GDM1 (cell line): ENCODE measurements at places on chromosomes 6 and 20.
A peak's percentile ranks its signal among the peaks of the same experiment; 100 is the strongest.

DNA sequence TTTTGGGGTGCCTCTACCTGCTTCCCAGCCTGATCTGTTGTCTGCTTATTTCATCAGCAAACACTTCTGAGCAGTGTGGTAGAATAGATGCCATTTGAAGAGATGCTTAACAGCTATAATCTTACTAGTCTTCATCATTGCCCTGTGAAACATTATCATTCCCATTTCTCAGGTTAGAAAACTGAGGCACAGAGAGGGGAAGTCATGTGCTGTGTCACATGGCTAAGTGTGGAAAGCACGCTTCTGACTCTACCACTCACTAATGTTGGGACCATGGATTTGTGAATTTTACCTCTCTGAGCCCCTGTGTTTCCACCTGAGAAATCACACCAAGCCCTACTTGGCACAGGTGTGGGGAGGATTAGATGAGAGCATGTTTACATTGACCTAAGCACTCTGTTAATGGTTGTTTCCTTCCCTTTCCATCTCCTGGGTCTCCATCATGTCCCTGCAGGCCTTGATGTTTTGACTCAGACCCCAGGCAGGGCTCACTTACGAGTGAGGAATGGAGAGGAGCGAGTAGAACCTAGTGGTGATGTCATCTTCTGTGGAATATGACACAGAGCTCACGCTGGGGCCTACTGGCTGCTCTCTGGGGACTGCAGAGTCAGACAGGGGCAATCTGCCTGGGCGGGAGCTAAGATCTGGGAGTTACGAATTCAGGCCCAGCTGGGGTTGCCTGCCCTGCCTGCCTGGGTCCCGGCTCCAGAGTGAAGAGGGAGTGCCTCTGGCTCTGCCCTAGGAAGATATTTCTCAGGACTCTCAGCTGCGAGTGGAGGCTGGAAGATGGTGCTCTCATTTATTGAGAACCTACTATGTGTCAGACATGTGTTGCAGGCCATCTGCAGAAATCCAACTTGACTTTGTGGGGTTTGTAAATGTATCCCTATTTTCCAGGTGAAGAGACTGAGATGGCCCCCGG, 64.3 kb downstream of the CDH22 start:
- no peak for DNase-seq

GRCh38 chr20:55200317-55200716, 724.9 kb downstream of the DOK5 start:
- no peak for DNase-seq

GRCh38 chr6:189676-190075, 102.6 kb upstream of the DUSP22 start:
- DNase-seq: no peak

GRCh38 chr6:87671555-87672029, 30.4 kb downstream of the AKIRIN2 start:
- DNase-seq: no peak

DNA sequence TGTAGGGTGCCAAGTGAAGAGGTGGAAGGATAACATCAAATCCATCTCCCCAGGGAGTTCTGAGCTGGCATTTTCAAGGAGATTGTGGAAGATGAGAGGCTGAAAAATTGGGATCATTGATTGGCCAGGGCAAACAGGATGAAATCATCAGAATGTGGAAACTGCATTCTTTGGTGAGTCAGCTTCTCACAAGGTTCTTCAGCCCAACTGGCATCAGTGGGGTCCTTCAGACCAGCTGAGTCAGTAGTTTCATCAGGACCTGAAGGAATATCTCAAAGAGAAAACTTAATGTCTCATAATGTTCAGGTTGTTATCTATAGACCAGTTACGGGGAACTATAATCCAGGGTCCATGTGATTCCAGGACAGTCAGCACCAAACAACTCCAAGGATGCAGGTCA, 195.8 kb downstream of the HAO1 start:
- DNase-seq: no peak

DNA sequence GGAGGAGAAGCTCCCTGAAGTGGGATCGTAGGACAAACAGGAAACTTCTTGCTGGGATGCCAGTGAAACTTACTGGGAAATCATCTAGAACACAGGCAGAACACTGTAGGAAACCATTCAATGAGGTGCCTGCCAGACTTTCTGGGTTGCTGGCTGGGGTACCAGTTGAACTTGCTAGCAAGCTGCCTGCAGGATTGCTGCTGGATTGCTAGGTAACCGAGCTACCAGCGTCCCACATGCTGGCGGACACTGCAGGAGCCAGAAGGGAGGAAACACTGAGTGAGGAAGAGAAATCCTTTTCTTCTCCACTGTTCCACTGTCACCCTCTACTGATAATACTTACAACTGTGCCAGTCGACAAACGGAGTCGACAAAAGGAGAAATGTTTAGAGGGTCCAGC, 91.3 kb upstream of the SLC35B3 start:
- DNase-seq: no peak

DNA sequence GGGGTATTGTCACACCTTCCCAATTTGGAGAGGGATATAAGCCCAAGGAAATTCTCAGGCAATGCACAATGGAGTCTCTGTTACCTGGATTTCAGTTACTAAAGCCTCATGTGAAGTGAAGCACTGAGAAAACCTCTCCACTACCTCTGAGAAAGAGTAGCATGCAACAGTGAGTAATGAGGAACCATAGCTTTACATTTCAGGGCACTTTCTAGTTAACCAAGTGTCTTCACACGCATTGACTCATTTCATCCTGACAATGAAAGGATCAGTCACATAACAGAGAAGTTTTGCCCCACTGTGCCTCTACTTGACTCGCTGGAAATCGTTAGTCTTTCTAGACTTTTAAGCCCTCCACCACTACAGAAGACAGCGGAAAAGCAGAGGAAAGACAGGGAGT, 86.2 kb upstream of the ARID1B start:
- DNase-seq: no peak

- no peak for DNase-seq
Measured at GRCh38 chr20:59604741-59605600, 631 bp downstream of the PHACTR3 start.

GRCh38 chr20:19462491-19462890, 250.0 kb downstream of the SLC24A3 start:
- no peak for DNase-seq

DNA sequence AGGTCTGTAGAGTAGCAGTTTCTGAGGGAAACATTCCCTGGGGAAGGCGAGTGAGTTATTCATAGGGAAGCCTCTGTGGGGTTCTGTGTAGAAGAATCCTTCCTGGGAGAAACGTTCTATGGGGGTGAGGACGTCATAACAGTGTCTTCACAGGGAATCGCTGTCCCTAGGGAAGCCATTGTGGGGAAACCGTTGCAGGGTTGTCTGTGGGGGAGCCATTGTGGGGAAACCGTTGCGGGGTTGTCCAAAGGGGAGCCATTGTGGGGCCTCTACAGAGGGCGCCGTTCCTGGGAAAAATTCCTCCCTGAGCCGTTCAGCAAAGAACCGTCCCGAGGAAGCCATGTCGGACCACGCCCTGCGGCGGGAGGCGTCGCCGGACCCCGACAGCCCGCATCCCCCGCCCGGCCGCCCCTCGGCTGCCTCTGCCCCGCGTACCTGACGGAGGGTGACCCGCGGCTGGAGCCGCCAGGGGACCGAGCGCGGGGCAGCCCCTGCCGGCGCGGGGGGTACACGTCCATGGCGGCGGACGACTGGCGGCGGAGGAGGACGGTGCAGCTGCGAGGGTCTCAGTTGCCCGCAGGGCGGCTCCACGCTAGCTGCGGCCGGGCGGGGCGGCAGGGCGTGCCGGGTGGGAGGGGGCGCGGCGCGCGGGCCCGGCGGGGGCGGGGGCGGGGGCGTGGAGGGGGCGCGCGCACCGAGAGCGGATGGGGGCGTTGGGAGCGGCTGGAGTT, at the start of gene DNAAF9:
DNAAF9 (minus strand) TSS at position 630 of the 731 bp plus-strand sequence; CDS start at position 518, 112 bp downstream.
- DNase-seq: peak; percentile 58

GRCh38 chr20:50435397-50436051, 74.7 kb upstream of the PTPN1 start:
- no peak for DNase-seq

DNA sequence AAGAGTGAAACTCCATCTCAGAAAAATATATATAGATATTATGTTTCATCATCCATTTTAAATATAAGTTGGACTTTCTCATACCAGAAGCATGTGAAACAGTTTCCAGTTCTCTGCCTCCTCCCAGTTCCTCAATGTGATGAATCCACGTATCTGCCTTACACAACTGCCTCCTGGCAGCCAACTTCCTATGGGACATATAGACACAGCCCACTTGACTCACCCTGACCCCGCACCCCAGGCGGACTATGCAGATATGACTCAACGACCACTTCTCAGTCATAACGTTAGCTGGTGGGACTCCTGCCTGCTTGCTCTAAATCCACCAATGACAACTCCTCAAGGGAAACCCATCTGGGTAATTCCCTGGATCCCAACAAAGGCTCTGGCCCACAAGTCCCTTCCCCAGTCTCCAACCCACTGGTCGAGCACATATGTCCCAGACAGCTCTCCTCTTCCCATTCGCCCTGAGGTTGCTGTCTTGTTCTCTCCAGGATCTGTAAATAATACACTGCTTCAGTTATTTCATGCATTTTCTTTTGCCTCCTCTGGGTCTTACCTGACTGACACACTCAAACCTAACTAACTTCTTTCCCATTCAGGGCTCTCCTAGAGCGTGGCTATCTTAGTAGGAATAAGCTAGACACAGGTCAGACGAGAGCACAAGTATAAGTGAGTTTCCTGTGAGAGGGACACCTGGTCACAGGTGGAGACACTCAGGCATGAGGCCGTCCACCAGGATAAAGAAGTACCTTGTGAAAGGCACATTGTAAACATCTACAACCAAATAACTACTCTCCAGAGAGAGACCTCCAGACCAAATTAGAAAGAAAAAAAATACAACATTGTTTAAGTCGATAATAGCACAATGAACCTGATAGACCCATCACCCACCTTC, 548.5 kb downstream of the CD83 start:
- peak; percentile 44 for DNase-seq

DNA sequence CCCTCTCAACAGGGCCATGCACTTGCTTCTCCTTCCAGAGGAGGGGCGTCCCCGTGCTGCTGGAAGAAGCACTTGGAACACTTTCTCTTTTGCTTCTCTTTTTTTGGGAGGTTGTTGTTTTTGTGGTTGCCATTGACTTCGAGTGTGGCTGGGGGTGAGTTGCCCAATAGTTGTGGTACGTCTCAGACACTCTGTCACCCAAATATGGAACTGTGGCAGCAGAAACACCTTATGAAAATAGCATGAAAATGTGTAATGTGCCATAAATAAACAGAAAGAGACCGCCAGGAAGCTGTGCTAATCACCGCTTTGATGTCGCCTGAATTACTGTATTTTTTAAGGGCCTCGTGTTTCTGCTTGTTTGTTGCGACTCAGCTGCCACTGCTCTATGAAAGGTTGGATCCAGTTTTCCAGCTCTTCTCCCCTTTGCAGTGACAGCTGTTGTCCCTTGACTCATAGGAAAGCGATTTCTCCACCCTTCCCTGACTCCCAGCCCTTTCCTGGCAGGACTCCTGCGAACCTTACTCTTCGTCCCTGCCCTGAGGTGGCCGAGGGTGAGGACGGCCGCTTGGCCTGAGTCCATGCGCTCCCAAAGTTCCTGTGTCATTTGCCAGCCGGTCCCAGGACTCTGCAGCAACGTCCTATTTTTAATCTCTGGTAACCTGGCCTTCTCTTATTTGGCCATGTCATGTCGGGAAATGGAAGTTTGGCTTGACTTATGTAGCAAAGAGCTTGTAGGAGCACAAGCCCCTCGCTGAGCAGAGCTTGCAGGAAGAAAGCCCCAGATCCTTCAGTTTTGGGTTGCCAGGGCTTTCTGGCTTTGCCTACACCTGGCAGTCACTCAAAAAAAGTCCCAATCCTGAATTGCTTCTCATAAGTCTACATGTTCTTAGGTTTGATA, 694.6 kb downstream of the QKI start:
- DNase-seq: peak; percentile 53

DNA sequence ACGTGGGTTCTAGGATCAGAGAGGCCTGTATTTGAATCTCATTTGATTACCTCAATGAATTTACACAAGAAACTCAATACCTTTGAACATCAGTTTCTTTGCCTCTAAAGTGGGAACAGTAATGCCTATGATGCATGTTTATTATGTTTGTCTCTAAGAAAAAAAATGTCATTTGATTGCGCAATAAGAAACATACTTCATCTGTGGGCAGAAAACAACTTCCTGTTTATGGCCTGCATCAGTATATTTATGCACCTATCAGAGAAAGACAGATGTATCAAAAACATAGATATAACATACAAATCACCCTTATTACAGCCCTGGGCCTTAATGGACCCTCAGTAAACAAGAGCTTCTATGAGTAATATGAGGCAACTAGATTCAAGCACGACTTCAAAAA, 516.4 kb upstream of the ARID1B start:
- no peak for DNase-seq

DNA sequence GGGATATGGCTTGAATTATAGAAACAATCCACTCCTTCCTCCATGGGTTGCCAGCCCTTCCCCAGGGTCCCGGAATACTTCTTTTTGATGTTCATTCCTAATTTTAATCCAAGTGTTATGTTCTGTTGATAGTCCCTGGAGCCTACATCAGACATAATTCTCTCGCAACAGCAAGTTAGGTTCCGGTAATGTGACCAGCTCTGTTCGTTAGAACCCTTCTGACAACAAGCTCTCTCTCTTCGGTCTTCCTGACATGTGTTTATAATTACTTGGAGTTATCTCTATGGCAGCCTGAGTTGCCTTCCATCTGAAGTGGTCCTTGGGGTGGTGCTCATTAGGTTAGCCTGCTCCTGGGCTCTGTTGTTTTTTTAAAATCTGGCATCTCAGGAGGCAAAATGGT, 506.9 kb upstream of the JARID2 start:
- DNase-seq: no peak

DNA sequence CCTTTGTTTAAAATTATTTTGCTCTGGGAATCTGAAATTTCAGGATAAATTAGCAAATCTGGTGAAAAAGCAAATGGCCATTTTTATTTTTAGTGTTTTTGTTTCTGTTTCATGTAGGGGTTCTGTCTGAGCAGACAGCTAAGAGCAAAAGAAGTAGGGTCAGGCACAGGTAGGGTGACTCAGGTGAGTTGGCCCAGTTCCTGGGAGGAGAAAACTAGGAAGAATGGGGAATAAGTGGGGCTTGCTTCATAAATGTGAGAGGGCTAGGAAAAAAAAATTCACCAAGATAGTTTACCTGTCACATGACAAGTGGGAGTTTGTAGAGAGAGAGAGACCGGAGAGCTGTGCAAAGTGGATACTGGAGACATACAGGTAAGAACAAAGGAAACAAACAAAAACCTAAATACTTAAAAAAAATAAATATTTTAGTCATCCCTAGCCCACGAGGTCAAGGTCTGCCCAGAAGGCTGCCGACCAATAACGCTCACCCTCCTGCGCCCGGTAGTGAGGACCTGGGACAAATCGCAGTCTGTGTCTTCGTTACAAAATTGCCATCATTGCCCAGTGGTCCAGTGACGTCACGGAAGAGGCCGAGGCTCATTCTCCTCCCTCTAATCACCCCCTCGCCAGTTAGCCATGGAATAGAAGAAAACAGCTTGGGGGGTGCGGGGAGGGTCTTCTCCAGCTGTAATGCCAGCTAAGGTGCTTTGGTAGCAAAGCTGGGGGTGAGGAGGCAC, 2.3 kb downstream of the THBD start:
- DNase-seq: no peak

GRCh38 chr6:25105070-25105925, 169.5 kb upstream of the RIPOR2 start:
- no peak for DNase-seq
